ENCODE measurements at places on chromosomes 5 and 9.

- peaks cover 6% of the 10 kb centered on the region for H3K36me3 ChIP-seq
- H3K4me1 ChIP-seq, result peaks cover 63% of the 10 kb centered on the region
- H3K27ac ChIP-seq, result no peak overlapping the region
Measured at GRCh38 chr9:112751056-112751795, 666 bp downstream of the SNX30 start.

DNA sequence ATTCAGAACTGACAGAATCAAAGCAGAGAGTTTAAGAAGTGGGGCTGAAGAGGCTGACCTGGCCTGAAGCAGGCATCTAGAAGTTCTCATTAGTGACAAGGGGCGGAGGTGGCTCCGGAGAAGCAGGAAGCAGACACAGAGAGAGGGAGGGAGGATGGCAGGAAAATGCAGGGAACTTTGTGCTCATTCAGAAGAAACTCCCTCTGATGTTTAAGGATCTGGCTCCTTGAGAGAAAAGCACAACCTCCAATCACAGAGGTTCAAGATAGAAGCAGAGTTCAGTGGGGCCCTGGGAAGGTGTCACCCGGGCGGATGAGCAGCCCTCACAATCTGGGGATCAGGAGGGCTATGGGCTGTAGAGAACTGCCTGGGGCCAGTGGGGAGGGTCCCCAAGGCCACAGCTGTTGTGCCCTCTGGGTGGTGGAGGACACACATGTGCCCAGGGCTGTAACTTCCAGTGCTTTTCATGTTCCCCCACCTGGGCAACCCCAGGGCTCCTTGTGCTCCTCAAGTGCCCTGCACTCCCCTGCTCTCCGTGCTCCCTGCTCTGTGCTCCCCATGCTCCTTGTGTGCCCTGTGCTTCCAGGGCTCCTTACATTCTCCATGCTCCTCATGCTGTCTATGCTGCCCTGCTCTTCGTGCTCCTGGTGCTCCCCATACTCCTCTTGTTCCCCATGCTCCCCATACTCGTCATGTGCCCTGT is 51.4 kb downstream of the TRIP13 start:
- peaks cover 74% of the 10 kb centered on the region for H3K27me3 ChIP-seq
- H3K4me1 ChIP-seq, result no peaks in the 10 kb centered on the region
- peak; percentile 38 for DNase-seq
- H3K4me3 ChIP-seq, result no peak overlapping the region

GRCh38 chr5:158234323-158235158 is 375.6 kb upstream of the CLINT1 start:
- no peak overlapping the region for H3K27ac ChIP-seq
- no peaks in the 10 kb centered on the region for H3K4me1 ChIP-seq
- H3K4me3 ChIP-seq, result no peak overlapping the region

DNA sequence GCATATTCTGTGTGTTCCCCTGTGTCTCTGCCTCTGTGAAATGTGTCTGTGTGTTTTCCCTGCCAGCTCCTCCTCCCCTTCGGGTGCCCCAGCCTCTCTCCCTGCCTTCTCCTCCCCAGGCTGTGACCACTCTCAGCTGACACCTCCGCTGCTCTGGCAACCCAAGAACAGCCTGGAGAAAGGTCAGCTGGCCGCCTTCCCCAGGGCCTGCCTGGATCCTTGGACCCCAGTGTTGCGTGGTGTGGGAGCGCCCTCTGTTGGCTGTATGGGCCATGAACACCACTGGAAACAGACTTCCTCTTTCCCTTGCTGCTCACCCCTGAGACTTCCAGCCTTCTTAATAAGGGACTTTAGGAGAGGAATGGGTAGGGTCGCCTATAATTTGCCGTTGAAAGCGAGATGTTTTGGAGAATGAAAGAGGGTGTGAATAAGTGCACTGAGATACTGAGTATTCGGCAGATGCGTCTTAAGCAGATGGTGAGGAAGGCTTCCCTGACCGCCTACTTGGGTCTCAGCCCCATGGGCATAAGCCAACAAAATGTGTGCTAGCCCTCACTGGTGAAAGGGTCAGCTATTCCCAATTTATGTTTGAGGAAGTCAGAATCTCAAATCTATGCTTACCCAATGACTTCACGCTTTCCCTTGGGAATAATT is 114.9 kb upstream of the TRIM32 start:
- H3K4me3 ChIP-seq, result no peak overlapping the region
- peak; percentile 43 for DNase-seq
- H3K4me1 ChIP-seq, result no peaks in the 10 kb centered on the region
- no peaks in the 10 kb centered on the region for H3K36me3 ChIP-seq
- no peak overlapping the region for H3K27ac ChIP-seq

- no peak overlapping the region for H3K27ac ChIP-seq
- peaks cover 4% of the 10 kb centered on the region for H3K4me1 ChIP-seq
- H3K36me3 ChIP-seq, result no peaks in the 10 kb centered on the region
- no peak for DNase-seq
Measured at GRCh38 chr5:172844577-172844838, 10.5 kb downstream of the ERGIC1 start.

- H3K27me3 ChIP-seq, result peaks cover 10% of the 10 kb centered on the region
- H3K4me1 ChIP-seq, result peaks cover 20% of the 10 kb centered on the region
- H3K36me3 ChIP-seq, result no peaks in the 10 kb centered on the region
- peak; percentile 54 for DNase-seq
- peak overlapping the region; percentile 45 for H3K27ac ChIP-seq
Measured at GRCh38 chr5:14109041-14109747, 33.9 kb upstream of the TRIO start.

- DNase-seq, result no peak
- peaks cover 73% of the 10 kb centered on the region for H3K36me3 ChIP-seq
- H3K4me1 ChIP-seq, result no peaks in the 10 kb centered on the region
- H3K27me3 ChIP-seq, result no peaks in the 10 kb centered on the region
- no peak overlapping the region for H3K27ac ChIP-seq
Measured at GRCh38 chr5:148414833-148415232, 31.1 kb downstream of the FBXO38 start.

DNA sequence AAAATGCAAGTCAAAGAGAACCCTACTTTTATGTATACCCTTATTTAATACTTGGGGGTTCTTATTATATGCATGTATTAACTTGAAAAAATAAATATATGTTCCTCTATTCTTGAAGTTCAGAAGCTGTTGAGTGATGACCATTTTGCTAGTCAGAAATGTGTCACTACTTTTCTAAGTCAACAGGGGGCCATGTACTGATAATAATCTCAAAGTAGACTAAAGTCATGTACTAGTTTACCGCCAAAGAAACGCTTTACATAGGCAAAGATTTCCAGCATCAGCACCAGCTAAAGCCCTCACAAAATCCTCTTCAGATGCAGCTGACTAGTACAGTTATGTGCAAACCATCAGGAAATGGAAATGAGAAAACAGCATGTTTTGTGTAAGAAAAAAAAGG is 5.7 kb upstream of the BHMT start:
- no peak overlapping the region for H3K27ac ChIP-seq
- no peak overlapping the region for H3K4me3 ChIP-seq
- peaks cover 3% of the 10 kb centered on the region for H3K4me1 ChIP-seq
- no peak for DNase-seq

- H3K4me3 ChIP-seq, result no peak overlapping the region
- peaks cover 55% of the 10 kb centered on the region for H3K36me3 ChIP-seq
- DNase-seq, result no peak
- H3K4me1 ChIP-seq, result peaks cover 64% of the 10 kb centered on the region
Measured at GRCh38 chr5:10253390-10253789, 3.3 kb downstream of the CCT5 start.

- no peaks in the 10 kb centered on the region for H3K36me3 ChIP-seq
- no peak overlapping the region for H3K27ac ChIP-seq
- no peak for DNase-seq
- no peaks in the 10 kb centered on the region for H3K27me3 ChIP-seq
- H3K4me3 ChIP-seq, result no peak overlapping the region
Measured at GRCh38 chr5:156515803-156516360, 188.9 kb downstream of the SGCD start.

- no peaks in the 10 kb centered on the region for H3K4me1 ChIP-seq
- H3K4me3 ChIP-seq, result no peak overlapping the region
- no peak overlapping the region for H3K27ac ChIP-seq
- no peaks in the 10 kb centered on the region for H3K27me3 ChIP-seq
Measured at GRCh38 chr5:141150224-141150992, 551 bp downstream of the PCDHB6 start.

Measured in activated CD8-positive, alpha-beta memory T cell treated with anti-CD3 and anti-CD28 coated beads, Interleukin-2, amount 10 ng/mL, durations not matched to agents 7 days and 5 days (primary cell).